CD4-positive, alpha-beta T cell treated with Interleukin-15 for 4 hours (primary cell): ENCODE measurements at places on chromosomes 5 and 9.

GRCh38 chr5:86228147-86228546, 389.6 kb upstream of the COX7C start:
- DNase-seq = no peak

DNA sequence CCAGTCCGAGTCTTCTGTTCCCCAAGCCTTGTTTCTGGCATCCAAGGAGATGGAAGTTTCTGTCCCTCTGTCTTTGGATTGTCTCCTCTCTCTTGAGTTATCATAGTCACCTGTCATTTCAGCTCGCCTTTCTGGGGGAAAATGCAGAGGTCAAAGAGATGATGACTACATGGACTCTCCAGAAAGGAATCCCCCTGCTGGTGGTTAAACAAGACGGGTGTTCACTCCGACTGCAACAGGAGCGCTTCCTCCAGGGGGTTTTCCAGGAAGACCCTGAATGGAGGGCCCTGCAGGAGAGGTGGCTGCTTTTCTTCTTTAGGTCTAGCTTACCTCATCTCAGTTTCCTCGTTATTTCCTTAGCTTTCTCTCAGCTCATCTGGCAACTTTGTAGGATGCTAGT, 25.1 kb downstream of the ERAP2 start:
- no peak for DNase-seq

DNA sequence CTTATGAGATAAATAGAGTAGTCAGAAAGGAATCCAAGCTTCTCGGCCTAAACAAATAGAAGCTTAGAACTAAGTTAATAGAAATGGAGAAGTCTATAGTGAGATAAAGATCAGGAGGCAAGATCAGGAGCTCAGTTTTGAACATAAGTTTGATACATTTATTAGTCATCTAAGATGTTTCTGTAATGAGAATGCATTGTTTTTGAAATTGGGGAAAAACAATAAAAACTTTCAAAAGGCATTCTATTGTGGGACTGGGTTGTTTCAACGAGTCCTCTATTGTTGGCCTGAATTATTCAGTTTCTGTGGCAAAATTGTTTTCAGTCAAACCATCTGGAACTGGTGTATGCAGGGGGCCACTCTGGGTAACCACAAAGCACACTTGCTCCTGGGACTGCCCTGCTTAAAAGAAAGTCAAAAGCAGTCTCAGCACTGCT, 181.0 kb upstream of the CLINT1 start:
- no peak for DNase-seq

DNA sequence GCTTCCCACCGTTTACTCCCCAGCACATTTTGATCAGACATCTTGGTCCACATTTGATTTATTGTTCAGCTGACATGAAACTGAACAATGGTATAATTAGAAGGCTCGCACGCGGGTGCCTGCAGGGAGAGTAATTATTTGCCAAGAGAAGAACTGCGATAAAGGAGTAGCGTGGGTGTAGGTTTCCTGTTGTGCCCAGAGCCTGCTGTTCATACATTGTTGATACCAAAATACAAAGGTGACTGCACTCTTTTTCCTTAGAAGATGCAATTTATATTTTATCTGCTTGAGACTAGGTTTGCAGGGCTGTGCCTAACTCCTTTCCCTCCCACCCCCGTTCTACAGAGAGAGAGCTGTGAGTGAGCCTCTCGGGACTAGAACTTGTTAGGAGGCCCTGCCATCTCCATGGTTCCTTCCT, 241.8 kb upstream of the MSX2 start:
- no peak for DNase-seq
